ENCODE measurements at places on chromosomes 12 and 14. TPM values are rescaled to one million over a fixed set of nuclear protein-coding genes. Genes with fewer than 3 reads are reported as not detected.

RNASE7 gene
- not detected for total RNA-seq

LRP1 gene
- total RNA-seq, result 15.5 TPM

ASPG gene
- total RNA-seq, result not detected

RBP5 gene
- total RNA-seq, result not detected

TEDC1 gene
- total RNA-seq, result 43.1 TPM

KRT85 gene
- not detected for total RNA-seq

TAS2R20 gene
- total RNA-seq, result 0.30 TPM

Measured in A549 treated with ZK216348 at 1 μM for 4 hours (cell line).